WTC11 (cell line): ENCODE measurements at places on chromosomes 3 and 15.
A peak's percentile ranks its signal among the peaks of the same experiment; 100 is the strongest.

DNA sequence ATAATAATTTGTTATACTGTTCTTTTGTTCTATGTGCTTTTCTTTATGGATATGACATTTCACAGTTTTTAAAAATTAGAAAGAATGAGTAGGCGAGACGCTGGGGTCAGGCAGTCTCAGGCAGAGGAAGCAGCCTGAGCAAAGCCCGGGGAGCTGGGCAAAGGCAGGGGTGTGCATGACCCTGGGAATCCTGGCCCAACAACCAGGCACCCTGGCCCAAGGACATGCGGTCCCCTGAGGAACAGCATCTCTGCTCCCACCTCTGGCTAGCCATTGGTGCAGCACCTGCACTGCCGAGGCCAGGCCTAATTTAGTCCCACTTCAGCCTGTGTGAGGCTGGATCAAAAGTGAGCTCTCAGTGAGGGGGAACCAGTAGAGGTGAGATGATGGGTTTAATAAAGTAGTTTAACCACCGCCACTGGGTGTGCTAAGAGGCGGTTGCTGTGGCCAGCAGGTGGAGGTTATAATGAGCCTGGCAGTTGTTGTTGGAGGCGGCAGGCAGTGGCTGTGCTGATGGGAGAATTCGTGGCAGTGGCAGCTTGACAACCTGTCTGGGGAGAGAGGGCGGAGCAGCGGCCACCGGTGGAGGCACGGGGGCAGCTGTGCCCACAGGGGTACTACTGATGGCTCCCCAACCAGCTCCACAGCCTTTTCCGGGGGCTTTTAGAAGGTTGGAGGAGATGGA lies 41.5 kb downstream of the PRKCD start:
- no peak for DNase-seq

- peak; percentile 61 for DNase-seq
Observed at GRCh38 chr15:38252481-38253350, at the start of gene SPRED1. SPRED1 (plus strand) TSS chr15:38252836; CDS start chr15:38253186, 350 bp downstream.

DNA sequence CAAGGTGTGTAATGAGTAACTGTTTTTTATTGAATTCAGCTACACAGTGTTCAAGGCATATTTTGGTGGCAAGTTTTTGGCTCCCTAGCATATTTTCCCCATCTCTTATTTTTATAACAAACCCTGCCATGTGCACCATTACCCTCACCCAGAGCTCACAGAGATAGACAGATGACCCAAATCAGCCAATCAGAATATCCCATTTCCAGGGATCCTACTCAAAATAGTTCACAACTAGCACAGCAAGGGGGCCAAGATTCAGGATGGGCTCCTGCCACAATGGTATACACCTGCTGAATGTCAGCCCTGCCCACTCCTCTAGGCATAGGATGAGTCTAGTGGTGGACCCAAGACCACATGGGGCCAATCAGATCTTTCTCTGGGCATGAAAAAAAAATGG lies 78.8 kb upstream of the SETMAR start:
- no peak for DNase-seq

GRCh38 chr3:12972043-12972442 lies 101.2 kb downstream of the IQSEC1 start:
- no peak for DNase-seq

DNA sequence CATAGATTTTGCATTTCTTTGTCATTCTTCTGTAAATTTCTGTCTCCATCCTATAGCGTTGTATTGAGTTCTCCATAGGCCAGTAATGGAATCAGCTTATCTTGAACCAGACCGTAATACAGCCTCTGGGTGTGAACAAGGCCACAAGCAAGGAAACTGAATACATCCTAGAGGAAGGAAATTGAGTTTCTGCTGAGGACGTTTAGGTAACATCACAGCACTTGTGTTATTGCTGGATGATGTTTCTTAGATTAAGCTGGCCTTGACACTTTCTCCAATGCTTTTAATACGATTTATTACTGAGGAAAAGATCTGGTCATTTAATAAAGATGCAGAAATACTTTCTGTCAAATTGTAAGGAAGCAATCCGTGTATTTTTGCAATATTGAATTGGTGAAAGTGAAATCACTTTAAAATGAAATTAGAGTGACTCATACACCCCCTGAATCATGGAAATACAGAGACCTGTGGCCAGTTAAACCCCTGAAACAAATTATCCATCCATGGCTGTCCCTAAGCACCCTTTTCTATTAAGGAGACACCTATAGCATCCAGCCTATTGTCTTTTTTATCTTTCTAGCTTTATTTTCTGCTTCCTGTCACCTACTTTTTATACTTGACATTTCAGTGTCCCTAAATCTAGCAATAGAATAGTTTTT lies 48.5 kb upstream of the UBE3A start:
- DNase-seq: no peak

- no peak for DNase-seq
Observed at GRCh38 chr15:93296759-93297500, 207.9 kb upstream of the RGMA start.

GRCh38 chr3:167146911-167147310 lies 233.2 kb downstream of the ZBBX start:
- no peak for DNase-seq

GRCh38 chr3:80767604-80768003 lies 993.8 kb downstream of the GBE1 start:
- no peak for DNase-seq

- no peak for DNase-seq
Observed at GRCh38 chr15:93027413-93027812, 61.6 kb downstream of the RGMA start.

GRCh38 chr3:127568586-127568985 lies 21.9 kb downstream of the TPRA1 start:
- no peak for DNase-seq

DNA sequence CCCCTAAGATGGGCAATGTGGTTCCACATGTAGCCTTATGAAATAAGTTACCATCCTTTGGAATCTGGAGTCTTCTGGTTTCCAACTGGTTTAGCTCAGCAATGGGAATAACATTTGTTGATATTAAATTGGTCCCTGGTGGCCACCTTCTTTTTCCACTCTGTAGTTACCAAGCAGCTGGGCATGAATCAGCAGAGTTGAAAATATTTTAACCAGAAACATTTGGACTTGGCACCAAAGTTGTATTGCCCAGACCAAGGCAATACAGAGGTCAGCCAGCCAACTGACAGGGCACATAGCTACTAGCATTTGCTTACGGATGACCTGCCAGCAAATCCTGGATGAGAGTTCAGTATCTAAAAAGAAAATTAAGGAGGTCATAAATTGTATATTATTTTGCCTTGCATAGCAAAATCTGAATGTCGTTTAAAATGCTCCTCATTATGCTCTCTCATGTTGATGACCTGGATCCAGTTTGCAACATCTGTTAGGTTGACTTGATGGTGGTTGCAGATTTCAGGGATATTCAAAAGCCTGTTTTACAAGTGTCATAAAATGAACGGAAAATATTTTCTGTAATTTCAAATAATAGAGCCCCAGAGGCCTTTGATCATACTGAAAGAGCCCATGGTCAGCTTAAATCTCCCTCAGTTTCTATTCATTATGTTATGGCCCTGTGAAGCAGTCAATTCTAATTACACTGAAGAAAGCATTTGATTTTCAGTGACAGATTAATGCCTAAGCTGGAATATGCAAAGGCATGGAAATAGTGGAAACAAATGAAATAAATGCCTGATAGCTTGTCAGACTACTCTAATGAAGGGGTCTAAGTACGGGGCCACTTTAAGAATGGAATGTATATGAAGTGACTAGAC lies 54.6 kb downstream of the PPM1L start:
- no peak for DNase-seq

- no peak for DNase-seq
Observed at GRCh38 chr3:177673112-177673914, 476.0 kb upstream of the TBL1XR1 start.

GRCh38 chr15:43948691-43949325 lies 122.0 kb downstream of the WDR76 start:
- DNase-seq: no peak

- no peak for DNase-seq
Observed at GRCh38 chr3:99966662-99967416, 147.5 kb downstream of the FILIP1L start.

DNA sequence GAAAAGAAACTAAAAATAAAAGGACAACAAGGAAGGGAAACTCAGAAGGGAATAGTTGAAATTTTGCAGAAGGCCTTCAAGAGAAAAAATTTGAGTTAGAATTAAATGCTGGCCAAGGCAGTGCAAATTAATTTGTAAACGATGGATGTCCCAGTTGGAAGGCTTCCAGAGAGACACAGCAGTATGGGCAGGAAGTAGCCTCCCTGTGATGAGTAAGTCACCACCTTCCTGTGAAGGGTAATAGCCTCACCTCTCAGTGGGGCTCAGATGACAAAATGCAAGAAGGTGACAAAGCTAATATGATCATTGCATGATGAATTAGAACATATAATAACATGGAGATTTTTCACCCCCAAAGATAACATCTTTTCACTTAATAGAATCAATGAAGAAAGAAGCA lies 27.3 kb upstream of the TMCO5A start:
- DNase-seq: no peak

DNA sequence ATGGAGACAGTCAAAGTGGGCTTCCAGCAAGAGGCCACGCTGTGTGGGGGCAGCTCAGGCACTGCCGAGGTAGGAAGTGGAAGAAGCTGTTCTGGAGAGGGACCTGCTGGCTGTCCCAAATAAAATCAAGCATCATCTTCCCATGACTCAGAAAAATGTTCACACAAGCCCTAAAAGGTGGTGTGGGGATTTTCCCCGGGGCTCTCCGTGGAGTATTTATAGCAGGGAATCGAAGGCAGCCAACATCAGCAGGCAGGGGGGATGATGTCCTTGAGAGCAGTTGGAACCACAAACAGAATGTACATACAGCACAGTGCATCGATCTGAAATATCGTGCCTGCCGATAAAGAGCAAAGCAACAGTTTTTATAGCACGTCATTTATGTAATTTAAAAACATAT lies 27.6 kb downstream of the PRR23E start:
- no peak for DNase-seq

GRCh38 chr15:70573121-70573850 lies 190.1 kb downstream of the UACA start:
- DNase-seq: no peak

DNA sequence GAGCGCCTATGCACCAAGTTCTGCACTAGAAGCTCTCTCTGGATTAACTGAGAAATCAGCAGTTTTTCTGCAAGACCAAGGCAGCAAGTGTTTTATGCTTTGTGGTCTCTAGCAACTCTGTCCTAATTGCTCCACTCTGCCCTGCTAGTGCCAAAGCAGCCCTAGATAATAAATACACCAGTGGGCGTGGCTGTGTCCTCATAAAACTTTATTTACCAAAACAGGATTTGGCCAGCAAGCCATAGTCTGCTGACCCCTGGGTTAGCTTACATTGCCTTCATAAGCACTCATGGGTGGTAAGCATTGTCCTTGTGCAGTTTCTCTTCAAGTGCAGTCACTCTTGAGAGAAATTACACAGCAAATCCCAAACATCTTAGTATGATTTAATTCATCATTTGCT lies 30.7 kb upstream of the SLC24A5 start:
- DNase-seq: no peak

DNA sequence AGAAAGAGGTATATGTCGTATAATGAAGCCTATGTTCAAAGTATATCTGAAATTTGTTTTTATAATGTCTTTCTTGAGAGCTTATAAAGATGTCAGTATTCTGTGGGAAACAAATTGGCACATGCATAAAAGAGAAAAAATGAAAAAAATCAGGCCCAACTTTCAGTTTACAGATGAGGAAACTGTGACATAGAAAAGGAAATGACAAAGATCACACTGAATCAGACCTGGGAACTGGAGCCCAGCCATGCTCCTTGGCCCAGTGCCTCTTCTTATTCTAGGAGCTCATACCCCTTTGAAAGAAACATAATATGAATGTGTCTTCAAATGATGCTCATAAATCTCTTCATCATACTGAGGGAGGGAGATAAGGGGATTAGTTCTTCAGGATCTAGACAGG lies 48.4 kb downstream of the TMEM44 start:
- no peak for DNase-seq

GRCh38 chr3:131883086-131883485 lies 151.7 kb downstream of the CPNE4 start:
- DNase-seq: no peak

- DNase-seq: no peak
Observed at GRCh38 chr3:73442886-73443285, 181.9 kb downstream of the PDZRN3 start.

DNA sequence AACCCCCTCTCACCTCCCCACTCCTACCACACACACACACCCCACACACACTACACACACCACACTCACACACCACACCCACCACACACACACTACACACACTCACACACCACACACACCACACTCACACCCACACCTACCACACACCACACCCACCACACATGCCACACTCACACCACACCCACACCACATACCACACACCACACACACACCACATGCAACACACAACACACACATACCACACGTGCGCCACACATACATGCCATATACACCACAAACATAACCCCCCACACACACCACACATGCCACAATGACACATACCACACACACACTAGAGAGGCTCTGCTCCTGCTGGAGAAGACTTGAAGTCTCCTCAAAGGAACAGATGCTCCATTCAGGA lies 5.9 kb upstream of the ITPKA start:
- DNase-seq: no peak

DNA sequence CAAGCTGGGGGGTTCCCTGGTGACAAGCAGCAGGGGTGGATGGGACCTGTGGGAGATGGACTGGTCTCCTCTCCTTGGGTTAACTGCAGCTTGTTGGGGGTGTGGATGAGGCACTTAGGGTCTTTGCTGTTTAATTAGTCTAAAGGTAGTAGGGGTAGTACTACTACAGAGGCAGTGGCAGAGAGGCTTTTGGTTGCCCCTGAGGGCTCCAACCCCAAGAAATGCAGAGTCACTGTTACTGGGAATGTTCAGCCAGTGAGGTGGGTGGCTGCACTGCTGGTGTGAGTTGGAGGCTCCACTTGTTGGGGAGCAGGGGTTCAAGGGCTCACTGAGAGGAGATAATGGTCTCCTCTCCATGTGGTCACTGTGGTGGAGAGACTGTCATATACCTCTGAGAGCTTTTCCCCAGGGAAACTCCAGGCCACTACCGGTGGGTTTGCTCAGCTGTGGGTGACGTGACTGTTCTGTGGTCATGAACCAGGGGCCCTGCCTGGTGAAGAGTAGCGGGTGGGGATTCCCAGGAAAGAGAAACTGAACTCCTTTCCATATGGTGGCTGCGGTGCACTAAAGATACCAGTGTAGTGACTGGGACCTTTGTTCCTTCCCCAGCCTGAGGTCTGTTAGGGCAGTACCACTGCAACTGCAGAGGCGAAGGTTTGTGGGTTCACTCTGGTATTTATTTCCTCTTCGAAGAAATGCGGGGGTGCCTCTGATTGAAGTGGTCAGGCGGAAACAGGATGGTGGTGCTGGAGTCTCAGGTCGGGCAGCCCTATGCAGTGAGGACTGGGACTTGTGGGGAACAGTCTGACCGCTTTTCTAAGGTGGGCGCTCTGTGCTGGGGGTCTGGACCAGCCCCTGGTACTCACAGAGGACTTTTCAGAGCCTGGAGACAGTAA lies 68.9 kb upstream of the TNFSF10 start:
- no peak for DNase-seq

GRCh38 chr15:66505430-66505811 lies 295 bp downstream of the ZWILCH start:
- no peak for DNase-seq
